Foreskin fibroblast (primary cell): ENCODE measurements at places on chromosomes 13 and 19.
A peak's percentile ranks its signal among the peaks of the same experiment; 100 is the strongest.

DNA sequence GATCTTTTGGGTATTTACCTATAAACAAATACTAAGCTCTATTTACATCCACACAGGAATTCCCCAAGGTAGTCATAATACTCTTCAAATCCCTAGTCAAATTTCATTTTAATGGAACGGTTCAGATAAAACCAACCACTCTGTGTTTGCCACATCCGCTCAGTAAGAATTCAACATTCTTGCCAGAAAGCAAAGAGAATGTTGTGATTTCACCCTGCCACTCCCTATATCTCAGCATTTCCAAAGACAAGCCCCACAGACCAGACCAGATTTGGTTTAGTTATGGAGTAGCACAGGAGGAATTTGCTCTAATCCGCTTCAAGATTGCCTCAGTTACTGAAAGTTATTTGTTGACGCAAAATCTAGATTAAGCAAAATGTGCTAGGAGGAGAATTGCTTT is 105.6 kb upstream of the SERP2 start:
- DNase-seq: no peak

DNA sequence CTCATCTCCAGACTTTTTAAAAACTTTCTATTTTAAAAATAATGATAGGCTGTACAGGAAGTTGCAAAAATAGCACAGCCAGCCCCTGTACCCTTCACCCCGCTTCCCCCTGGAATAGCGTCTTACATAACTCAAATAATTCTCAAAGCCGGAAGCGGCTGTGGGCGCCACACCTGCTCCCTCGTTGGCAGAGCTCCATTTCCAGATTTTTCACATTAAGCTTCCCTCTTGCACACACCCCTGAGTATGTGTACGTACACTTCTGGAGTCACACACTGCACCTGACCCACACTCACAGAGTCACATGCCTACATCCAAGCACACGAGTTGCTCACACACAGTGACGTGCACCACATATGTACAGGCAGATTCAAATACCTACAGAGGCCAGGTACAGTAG is 24.9 kb upstream of the DPP9 start:
- DNase-seq: no peak

DNA sequence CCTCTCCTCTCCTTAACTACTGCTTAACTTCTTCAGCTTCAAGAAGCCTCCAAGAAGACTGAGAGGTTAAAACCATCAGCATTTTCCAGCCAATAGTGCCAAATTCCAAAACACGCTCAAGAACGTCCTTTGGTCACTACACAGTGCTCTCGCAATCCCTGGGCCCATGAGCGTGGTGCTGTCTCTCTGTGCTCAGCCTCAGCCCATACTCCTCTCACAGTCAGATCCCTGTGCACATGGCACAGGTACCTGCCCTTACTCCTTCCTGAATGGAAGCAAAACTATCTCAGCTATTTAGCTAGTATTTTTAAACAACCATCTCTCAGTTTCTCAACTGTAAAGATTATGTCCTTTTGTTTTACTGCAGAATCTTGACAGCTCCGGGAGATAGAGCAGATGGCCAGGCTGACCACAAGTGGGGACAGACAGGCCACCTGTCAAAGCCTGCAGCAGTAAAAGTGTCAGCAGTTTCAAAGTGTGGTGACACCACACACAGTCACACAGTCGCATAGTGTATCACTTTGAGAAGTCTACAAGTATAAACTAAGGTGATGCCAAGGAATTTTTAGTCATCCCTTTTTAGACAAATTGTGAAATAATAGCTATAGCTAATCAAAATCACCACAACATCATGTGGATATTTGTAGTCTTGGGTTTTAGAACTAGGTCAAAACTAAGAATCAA is 35.7 kb downstream of the DZIP1 start:
- no peak for DNase-seq

- DNase-seq: no peak
Observed at GRCh38 chr13:62096652-62097051, 681.0 kb upstream of the PCDH20 start.

DNA sequence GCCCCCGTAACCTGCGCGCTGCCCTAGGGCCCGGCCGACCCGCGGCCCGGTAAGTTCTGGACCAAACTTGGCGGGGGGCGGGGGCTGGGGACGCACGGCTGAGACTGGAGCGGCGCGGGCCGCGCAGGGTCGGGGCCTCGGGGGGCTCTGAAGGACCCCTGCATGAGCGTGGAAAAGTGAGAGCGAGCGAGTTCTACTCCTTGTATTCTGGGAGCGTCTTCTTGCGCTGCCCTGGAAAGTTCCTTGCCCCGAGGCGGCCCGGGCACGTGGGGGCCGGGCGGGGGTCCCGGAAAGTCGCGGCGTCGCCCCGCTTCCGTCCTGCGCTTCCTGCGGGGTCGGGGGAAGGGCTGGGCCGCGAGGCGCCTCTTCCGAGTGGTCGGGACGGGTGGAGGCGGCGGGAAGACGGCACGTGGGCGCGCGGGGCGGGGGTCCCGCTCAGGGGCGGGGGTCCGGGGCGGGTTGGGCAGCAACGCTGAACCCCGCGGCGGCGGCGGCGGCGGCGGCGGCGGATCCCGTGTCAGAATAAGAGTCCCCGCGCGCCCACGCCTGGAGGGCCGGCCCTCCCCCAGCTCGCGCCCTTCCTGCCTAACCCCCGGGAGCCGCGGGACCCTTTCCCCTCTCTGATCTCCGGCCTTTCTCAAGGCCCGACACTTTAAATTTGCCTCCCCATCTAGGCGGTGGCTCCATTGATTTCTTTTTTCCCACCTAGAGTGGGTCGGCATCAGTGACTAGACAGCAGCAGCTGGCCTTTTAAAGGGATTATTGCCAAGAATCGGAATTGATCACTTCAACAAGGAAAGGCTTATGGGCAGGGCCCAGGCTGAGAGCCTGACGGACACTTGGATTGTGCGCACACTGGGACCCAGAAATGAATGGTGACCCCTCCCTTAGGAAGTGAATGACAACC is 749 bp downstream of the GATAD2A start:
- DNase-seq: peak; percentile 37

DNA sequence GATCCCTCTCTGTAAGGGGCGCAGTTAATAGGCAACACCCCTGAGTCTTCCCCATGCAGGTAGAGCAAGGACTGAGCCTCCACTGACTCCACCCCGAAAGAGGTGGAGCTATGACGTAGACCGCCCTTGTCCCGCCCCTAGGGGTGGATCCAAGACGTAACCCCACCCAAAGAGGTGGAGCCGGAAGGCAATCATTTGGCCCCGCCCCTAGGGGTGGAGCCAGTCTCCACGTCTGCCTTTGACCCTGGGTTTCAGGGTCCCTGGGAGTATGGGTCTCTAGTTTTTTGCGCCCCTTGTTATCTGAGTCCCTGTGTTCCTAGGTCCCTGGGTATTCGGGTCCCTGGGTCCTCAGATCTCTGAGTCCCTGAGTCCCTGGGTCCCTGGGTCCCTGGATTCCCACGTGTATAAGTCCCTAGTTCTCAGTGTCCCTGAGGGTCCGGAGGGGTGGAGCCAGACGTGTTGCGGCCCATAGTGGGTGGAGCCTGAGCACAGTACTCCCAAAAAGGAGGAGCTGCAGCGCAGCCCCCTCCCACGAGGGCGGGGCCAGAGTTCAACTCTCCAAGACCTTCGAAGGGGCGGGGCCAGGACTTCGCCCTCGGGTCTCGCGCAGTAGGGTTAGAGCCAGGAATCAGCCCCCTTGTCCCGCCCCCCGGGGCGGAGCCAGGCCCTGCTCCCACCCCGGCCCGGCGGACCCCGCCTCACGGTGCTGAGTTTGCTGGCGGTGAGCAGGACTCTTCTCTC is 5.3 kb downstream of the DENND1C start:
- DNase-seq: peak; percentile 24

DNA sequence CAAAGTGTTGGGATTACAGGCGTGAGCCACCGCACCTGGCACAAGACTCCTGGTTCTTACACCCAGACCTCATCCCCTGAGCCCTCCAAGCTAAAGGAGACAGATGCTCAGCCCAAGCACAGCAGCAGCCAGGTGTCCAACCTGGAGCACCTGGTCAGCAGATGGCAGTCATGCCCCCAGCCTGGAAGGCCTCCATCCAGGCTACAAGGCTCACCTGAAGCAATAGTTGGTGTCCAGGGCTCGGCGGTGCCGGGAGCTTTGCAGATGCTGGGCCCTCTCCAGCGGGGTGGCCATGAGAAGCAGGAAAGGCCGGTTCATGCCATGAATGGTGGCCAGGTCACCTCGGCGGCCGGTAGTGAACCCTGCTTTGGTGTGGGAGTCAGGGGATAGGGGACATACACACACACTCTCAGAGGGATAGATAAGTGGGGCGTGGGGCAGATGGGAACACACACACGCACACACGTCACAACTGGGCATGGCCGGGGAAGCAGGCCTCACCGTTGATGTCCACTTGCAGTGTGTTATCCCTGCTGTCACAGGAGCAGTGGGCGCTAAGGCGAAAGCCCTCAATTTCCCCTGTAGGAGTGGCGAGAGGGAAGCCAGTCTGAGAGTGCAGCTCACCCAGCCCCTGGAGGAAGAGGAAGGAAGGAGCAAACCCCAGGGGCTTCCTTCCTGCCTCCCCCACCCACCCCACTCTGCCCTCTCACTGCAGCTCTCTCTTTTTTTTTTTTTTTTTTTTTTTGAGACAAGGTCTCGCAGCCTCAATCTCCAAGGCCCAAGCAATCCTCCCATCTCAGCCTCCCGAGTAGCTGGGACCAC is 11.8 kb downstream of the TGFB1 start:
- no peak for DNase-seq

GRCh38 chr19:18697680-18698079 is 14.2 kb downstream of the CRTC1 start:
- DNase-seq: no peak

DNA sequence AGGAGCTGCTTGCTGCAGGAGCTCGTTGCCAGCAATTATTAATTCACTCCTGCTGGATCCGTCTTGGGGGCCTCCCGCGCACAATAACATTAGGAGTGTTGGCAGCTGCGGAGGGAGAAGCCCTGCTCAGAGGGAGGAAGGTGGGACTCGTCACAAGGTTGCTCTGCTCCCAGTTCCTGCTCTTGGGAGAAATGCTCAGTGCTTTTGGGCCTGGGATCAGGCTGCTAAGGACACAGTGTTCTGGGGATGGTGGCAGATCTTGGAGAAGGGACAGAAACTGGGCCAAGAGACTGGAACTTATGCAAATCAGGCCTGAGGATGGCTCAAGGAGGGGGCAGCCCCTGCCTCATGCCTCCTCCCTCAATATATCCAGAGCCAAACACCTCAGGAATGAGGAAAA is 78.9 kb upstream of the OLFM4 start:
- DNase-seq: no peak

DNA sequence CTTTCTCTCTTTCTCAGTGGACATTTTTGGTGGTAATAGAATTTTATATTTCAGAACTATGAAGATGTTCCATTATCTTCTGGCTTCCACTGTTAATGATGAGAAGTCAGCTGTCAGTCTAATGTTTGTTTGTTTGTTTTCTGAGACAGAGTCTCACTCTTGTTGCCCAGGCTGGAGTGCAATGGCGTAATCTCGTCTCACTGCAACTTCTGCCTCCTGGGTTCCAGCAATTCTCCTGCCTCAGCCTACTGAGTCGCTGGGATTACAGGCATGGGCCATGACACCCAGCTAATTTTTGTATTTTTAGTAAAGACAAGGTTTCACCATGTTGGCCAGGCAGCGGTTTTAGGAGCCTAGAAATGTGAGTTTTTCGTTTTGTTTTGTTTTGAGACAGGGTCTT is 4.7 kb downstream of the ZNF317 start:
- no peak for DNase-seq

DNA sequence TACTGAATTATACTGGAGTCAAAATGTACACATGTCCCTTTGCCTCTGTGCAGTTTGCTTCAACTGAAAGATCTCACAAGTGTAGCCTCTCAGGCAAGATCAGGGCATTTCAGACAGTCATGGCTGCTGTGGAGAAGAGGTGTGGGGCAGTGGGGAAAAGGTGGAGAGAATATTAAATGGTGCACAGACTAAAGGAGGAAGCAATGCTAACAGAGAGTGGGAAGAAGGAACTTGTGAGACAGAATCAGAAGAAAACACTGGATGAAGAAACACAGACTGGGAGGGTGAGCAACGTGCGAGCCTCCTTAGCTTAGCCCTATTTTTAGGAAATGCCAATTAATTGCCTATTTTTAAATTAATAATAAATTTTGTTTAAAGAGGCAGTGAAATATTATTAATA is 49.6 kb upstream of the RAP2A start:
- DNase-seq: no peak

DNA sequence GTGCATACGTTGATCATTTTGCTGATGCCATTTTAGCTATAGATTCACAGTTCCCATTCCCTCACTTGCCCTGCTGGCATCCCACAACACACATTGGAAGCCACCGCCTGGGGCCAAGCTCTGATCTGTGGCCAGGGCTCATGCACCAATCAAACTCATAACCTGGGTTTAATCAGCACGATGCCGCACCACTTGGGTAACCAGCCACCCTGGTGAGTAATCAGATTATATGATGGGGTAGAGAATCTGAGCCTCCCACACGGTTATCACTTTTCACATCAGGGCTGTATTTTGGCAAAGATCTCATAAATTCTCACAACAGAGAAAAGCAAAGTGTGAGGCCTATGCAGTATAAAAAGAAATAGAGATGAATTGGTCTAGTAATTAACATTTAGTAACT is 66.0 kb upstream of the TNFRSF19 start:
- DNase-seq: peak; percentile 67

DNA sequence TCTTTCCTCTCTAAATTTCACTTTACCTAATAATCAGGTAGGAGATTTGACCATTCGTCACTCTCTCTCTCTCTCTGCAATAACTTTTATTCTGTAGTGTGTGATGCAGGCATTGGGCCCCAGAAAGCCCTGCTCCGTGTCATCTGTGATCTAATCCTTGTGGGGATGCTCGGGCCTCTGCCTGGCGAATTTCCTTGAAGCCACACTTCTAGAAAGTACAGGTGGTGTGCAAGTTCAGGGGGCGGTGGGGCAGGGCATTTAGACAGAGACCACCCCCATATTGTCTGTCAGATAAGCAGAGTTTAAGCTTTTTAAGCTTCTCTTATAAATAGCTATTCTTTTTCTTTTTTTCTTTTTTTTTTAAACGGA is 53.4 kb upstream of the GPR12 start:
- no peak for DNase-seq

DNA sequence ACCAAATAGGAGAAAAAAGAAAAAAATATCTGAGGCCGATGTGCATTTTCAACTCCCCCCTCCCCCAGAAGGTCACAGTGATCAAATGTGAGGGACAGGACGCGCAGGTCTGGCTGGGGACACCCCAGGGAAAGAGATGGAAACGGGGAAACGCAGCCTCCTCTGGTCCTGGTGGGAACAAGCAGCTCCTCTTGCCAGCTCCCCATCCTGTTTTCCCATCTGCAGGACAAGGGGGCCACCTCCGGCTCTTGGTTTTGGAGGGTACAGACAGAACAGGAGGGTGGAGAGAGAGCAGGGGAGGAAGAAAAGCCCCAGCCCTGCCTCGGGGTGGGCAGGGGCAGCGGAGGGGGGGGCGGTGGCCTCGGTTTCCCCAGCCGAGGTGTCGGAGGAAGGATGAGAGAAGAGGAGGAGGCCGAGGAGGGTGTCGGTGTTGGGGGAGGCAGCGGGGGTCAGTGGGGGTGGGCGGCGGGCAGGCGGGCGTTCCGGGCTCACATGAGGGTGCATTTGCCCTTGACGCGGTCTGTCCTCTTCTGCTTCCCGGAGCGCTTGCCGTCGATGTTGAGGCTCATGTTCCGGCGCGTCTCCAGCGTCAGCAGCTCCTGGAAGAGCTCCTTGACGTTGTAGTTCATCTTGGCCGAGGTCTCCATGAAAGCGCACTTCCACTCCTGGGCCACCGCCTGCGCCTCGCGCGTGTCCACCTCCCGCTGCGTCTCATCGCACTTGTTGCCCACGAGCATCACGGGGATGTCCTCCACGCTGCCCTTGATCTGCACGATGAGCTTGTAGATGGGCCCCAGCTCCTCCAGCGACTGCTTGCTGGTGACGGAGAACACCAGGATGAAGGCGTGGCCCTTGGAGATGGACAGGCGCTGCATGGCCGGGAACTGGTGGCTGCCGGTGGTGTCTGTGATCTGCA is 4.2 kb downstream of the DIRAS1 start:
- DNase-seq: no peak

- DNase-seq: no peak
Observed at GRCh38 chr13:98942485-98942884, 35.4 kb downstream of the DOCK9 start.
